Suppressor macrophage (primary cell): ENCODE measurements at places on chromosomes 5 and 9.

DNA sequence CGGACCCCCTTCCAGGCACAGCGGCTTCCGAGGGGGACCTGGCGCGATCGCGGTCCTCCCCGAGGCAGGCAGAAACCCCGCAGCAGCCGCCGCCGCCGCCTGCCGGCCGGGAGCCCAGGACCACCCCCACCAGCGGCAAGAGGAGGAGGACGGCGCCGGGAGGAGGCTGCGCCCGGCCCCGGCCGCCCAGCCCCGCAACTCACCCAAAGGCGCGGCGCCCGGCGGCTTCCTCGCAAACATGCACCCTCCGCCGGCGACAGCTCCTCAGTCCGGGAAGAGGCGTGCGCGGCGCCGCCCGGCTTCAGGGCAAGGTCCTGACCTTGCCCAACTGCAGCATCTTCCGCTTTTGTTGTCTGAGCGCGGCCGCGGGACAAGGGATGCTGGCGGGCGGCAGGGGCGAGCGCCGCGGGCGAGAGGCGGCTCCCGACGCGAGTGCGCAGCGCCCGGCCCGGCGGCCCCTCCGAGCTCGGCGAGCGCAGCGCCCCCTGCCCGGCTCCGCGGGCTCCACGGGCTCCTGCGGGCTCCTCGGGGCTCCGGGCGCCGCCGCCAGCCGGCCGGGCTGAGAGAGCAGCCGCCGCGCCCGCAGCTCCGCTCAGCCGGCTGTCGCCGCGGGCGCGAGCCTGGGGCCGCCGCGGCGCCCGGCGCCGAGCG lies 507 bp downstream of the CTNND2 start:
- DNase-seq, result peak; percentile 1

DNA sequence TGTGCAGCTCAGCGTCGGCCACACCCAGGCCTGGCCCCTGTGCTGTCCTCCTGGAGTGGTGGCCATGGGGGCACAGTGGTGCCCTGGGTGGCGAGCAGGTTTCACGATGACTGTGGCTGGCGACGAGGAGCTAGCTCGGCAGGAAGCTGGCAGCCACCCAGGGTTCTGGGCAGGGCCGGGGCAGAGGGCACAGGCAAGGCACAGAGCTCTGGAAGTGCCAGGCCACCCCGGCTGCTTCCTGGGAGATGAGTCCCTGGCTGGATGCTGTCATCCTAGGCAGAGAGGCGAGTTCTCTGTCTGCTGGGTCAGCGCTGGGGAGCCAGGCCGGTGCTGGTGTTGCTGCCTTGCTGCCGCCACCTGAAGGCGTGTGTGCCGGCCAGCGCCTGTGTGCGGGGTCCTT lies 51.7 kb downstream of the RXRA start:
- peak; percentile 74 for DNase-seq

- DNase-seq, result no peak
Observed at GRCh38 chr9:73775757-73776156, 624.1 kb downstream of the ANXA1 start.

DNA sequence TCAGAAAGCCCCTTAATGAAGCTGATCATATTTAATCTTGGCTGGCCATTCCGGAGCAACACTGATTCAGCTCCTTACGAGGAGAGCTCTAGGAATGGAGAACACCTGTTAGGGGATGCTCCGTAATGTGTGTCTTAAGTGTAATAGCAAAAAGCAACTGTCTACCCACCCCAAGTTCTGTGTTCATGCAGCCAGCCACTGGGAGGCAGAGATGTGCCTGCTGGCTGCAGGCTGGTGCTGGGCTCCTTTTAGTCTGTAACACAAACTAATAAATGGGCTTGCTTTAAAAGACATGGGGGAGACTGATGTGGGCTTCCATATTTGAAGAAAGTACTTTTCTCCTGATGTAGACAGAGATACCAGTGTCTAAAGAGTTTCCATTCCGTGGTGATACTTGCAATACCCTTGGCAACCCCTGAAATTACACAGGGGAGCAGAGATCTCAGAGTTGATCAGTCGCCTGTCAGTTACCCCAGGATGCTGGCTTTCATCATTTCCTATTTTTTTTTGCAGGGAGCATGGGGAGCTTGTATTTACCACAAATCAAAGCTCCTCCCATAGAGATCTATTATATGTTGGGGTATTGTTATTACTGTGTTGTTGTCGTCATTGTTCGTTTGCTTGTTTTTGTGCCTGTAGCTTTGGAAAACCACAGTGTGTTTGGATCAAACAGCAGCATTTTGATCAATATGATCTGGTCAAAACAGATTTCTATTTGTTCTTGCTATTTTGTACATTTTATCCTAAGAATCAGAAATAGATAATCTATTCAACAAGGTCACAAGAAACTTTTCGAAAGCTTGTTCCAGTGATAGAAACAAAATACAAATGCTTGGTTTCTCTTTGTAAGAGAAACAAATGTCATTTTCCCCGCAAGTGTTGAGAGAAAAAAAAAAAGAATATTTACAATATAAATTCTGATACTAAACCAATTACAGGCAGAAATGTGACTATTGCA lies 65.8 kb downstream of the MTX3 start:
- DNase-seq, result peak; percentile 8

DNA sequence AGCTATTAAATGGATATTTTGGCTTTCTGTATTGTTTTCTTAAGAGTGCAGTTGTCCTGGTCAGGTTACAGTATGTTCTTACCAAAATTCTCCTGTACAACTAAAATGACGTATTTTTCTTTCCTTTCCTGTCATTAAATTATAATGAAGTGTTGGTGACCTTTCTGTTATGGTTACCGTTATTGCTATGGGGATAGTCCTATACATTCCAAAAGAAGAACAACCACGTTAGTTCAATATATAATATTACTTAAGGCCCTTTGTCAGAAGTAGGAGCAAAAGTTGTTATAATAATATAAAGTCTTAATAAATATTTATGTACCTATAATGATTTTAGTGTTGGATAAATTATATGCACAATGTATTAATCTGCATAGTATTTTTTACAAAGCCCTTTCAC lies 82.4 kb upstream of the NREP start:
- no peak for DNase-seq

- no peak for DNase-seq
Observed at GRCh38 chr5:79966448-79966847, 24.6 kb downstream of the MTX3 start.

DNA sequence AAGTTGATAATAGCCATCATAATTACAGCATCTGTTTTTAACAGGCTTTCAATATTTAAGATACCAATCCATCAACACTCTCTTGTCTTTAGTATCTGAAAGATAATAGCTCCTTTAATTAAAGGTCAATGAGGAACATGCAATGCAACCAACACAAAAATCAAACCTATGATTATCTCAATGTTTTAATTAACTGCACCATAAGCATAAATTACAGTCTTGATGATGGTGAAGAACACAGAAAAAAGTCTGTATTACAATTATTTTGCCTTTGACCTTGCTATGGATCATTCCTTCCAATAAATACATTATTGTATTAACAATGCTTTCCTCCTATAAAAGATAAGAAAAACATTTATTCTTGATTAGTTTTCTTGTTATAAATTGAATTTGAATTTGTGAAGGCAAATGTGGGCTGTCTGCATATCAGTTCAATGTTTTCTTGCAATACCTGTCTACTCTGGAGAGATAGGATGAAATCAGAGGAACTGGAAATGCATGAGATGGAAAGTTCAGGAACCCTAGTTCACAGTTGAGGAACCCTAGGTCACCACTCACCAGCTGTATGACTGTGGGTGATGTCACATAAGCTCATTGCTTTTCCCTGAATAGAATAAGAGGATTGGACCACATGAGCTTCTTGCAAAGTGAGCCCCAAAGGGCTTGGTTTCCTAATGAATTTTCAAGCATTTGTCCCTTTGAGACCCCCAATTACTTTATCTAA lies 58.5 kb upstream of the ANXA1 start:
- DNase-seq, result no peak

- DNase-seq, result no peak
Observed at GRCh38 chr9:117677572-117677971, 26.6 kb upstream of the TLR4 start.

DNA sequence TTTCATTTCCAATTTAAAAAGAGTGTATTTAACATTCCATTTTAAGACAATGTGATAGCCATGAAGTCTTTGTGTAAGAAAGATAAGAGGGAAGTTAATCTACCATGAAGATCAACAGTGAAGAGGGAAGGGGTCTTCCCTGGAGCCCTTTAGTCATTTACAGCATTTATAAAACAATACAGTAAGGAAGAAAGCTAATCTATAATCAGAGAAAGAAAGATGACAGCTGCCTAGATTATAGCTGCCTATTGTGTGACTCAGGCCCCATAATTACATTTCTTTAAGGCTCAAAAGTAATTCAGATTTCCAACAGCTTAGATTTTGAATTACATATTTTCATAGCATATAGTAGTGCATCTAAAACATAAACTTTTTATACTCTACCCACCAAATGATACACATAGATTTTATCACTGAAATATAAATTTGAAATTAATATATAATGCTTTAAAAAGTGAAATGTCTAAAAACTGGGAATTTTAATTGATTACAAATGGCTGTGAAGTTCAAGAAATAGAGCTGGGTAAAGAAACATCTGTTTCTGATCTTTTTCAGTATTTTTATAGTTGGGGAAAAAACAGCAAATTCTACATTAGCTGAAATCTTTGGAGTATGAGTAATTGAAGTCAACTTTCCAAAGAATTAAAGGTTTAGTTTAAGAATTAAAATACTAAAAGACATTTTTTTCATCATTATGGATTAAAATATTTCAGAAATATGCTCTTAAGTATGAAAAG lies 89.6 kb downstream of the RIC1 start:
- DNase-seq, result no peak

DNA sequence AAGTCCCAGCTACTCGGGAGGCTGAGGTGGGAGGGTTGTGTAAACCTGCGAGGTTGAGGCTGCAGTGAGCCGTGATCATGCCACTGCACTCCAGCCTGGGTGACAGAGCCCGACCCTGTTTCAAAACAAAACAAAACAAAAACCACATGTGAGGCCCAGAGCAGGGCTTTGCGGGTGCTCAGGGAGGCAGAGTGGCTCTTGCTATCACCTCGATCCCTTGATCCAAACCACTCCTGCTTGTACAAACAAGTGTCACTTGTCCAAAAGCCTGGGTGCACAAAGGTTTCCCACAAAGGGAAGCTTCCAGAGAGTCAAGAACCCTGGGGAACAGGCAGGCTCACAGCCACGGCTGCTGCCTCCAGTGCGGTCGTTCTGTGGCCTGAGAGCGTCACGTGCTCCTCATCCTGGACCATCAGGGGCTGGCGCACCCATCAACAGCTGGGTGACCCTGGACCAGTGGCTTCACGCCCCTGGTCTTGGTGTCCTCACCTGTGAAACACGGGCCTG lies 162.7 kb downstream of the C9orf50 start:
- DNase-seq, result peak; percentile 57

DNA sequence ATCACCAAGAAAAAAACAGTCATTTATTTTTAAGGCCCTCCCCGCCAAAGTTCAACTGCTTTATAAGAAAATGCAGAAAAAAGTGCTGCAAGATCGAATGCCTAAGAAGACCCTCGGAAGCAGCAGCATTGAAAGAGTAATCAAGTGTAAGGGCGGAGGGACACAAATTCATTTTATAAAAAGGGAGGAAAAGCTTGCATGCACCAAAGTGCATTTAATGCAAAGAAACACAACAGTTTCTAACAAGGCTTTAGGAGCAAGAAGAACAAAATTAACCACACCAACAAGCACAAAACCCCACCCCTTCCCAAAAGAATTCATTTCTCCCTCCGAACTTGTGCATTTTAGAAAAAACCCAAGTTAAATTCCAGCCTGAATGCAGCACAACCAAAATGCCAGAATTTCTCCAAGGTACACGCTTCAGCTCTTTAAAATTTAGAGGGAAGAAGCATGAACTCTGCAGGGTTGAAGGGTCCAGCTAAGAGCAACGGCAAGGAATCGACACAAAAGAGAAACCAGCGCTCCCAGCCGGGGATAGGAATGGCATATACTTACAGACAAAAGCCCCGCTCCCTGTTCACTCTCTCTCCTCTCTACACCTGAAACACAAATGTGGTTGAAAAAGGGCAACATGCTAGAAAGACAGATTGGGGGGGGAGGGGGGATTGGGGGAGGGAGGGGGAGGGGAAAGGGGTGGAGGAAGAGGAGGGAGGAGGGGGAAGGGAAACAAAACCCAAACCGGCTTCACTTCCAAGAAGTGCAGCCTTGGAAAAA lies at the start of gene NREP:
Gene NREP, minus strand, starts transcription at position 614 of the 774 bp plus-strand sequence. CDS start 1,422 bp downstream, outside the sequence.
- DNase-seq, result peak; percentile 48

GRCh38 chr5:16862777-16863176 lies 73.3 kb downstream of the MYO10 start:
- no peak for DNase-seq

- peak; percentile 90 for DNase-seq
Observed at GRCh38 chr5:107389775-107390148, 281.0 kb downstream of the EFNA5 start.

DNA sequence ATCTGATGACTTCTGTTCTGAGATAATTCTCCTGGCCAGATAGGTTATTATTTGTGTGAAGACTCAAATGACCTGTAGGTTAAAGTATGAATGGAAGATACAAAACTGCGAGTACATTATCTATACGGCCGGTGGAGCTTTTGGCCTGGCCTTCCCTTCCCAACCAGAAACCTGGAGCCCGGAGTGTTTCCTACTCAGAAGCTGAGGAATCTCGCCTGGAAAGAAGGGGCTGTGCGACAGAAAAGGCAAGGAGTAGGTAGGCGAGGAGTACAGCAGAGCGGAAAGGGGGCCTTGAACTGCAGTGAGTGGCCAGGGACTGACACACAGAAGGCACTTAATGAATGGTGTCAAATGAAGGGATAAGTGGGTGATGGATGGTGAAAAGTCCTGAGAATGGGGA lies 34.6 kb downstream of the ANGPTL2 start:
- DNase-seq, result no peak

GRCh38 chr9:113851873-113852272 lies 24.2 kb upstream of the ZNF618 start:
- peak; percentile 68 for DNase-seq

GRCh38 chr9:126763130-126763764 lies 41.6 kb upstream of the ZBTB43 start:
- DNase-seq, result peak; percentile 12

- DNase-seq, result no peak
Observed at GRCh38 chr5:82290005-82290404, 11.9 kb upstream of the RPS23 start.

- no peak for DNase-seq
Observed at GRCh38 chr5:61796773-61797172, 464.7 kb downstream of the ZSWIM6 start.

DNA sequence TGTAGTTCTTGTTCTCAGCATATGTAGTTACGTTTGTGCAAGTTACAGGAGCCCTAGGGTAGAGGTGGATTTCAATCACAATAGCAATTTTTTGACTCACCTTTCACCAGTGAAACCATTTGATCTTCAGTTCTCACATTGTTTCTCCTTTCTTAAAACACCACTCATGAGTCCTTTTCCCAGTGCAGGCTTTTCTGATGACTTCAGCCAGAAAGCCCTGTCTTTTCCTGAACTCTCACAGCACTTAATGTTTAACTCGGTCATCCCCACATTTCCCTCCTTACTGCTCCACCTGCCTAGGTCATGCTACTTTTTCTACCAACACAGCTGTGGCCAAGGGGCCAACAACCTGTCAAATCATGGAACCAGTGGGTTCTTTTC lies 37.9 kb downstream of the ARHGEF28 start:
- DNase-seq, result no peak

GRCh38 chr5:125093776-125094175 lies 347.3 kb upstream of the ZNF608 start:
- no peak for DNase-seq
